HCT116 (cell line): ENCODE measurements at places on chromosomes 6 and 20.

DNA sequence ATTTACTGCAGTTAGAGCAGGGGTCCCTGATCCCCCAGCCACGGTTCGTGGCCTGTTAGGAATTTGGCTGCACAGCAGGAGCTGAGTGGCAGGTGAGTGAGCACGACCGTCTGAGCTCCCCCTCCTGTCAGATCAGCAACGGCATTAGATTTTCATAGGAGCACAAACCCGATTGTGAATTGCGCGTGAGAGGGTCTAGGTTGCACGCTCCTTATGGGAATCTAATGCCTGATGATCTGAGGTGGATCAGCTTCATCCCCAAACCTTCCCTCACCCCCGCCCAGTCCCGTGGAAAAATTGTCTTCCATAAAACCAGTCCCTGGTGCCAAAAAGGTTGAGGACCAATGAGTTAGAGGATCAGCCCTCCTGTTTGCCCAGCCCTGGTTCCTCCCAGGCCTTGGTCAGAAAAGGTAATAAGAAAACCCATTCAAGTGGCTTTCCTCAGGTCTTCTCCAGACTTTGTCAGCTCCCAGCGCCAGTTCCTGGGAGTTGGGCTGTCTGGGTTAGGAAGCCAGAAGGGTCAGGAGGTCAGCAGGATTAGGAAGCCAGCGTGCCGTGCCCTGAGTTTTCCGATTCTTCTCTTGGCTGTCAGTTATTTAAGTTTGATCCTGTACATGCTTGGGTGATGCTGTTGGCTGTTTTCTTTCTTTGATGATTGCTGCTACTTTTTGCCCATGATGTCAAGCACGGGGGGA lies 139.9 kb upstream of the PMEPA1 start:
- no peak for DNase-seq

GRCh38 chr6:66897576-66897975 lies 1190.5 kb upstream of the EYS start:
- no peak for DNase-seq

- DNase-seq: no peak
These were observed 247.7 kb upstream of the FAM83B start for GRCh38 chr6:54598787-54599313.

GRCh38 chr6:154390034-154390433 lies 33.4 kb upstream of the IPCEF1 start:
- DNase-seq: no peak

- no peak for DNase-seq
These were observed 49.4 kb upstream of the NFATC2 start for GRCh38 chr20:51591871-51592270.
